ENCODE measurements at places on chromosomes 4 and X.

- DNase-seq: no peak
Observed at GRCh38 chr4:167944721-167945120, 147.6 kb upstream of the ANXA10 start.

- DNase-seq: no peak
Observed at GRCh38 chr4:94527556-94528233, 76.0 kb downstream of the PDLIM5 start.

DNA sequence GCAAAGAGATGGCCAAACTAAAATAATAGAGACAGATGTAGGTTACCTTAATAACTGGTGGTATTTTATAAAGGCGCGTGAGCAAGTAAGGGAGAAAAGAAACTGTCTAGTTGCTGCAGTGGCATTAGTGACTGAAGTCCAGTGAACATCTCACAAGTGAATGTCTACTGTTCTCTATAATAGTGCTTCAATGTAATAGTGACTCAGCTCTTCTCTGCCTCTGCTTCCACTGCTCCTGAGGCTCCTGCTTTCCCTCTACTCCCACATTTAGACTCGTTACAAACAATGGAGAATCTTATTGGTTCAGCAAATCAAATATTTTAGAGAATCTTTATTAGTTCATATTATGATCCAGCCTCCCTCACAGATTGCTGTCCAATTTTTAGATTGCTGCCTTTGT is 779.1 kb upstream of the HTR2C start:
- DNase-seq: no peak

GRCh38 chr4:49044270-49044669 is 58.2 kb downstream of the CWH43 start:
- no peak for DNase-seq

- no peak for DNase-seq
Observed at GRCh38 chr4:102543030-102543928, 42.1 kb downstream of the NFKB1 start.
